ENCODE measurements at places on chromosomes 11 and 22.

GRCh38 chr11:110095554-110095953 is 2.4 kb downstream of the ZC3H12C start:
- no peak for DNase-seq

GRCh38 chr11:115941481-115941993 is 437.3 kb upstream of the CADM1 start:
- DNase-seq = peak; percentile 4

GRCh38 chr22:20052309-20053259 is 27.5 kb upstream of the DGCR8 start:
- no peak for DNase-seq

GRCh38 chr22:36853407-36854099 is 7.3 kb upstream of the NCF4 start:
- DNase-seq = peak; percentile 85

GRCh38 chr11:113505541-113506375 is 30.6 kb upstream of the DRD2 start:
- DNase-seq = no peak

GRCh38 chr11:18012122-18012905 is 533 bp downstream of the SERGEF start:
- DNase-seq = no peak

DNA sequence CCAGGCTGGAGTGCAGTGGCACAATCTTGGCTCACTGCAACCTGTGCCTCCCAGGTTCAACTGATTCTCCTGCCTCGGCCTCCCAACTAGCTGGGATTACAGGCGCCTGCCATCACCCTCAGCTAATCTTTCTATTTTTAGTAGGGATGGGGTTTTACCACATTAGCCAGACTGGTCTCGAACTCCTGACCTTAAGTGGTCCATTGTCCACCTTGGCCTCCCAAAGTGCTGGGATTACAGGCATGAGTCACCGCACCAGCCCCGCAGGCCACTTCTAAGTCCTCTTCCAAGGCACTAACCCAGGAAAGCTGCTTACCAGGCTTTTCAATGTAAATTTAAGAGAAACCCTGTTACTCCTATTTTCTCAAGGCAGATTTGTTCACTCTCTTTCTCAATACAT is 50.4 kb downstream of the DENND5A start:
- DNase-seq = no peak

DNA sequence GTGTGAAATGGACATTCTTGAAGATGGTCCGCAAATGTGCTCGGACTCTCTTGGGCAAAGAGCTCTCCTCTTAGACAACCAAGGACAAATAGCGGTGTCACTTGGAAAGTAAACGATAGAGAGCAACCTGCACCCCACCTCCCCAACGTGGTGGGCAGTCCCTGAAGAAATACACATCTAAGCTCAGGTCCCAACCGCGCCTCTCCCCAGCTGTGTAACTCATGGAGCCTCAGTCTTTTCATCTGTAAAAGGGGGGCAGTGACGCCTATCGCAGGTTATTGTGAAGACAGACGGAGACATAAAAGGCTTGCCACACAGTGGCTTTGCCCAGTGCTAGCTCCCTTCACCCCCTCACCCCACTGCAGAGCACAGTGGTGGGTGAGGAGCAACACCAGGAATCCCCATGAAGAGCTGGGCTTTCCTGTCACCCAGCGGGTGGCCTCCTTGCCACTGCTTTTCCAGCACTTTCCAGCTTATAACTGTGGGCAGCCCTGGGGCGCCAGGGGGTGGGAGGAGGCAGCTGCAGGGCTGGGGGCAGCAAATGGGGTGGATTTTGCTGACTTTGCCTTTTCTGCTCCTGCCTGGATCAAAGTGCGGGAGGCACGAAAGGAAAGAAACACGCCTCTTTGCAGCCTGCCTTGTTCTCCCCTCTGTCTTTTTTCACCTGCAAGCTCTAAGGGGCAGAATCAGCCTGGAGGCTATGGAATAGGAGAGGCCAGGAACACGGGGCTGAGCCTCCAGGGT is 73.7 kb upstream of the TSPAN18 start:
- DNase-seq = no peak

DNA sequence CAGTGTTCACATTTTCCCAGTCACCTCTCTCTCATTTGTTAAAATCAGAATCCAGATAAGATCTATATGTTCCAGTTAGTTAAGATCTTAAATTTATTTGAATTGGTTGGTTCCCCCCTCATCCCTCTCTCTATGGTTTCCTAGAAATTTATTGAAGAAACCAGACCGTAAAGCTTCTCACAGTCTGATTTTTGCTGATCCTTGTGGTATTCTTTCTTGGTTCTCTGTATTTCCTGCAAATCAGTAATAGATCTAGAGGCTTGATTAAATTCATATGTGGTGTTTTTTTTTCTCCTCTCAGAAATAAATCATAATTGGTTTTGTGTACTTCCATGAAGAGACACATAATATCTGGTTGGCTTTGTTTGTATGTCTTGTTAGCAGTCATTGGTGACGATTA is 147.5 kb downstream of the TMEM135 start:
- no peak for DNase-seq

- no peak for DNase-seq
Observed at GRCh38 chr11:2452321-2453012, 7.7 kb downstream of the KCNQ1 start.

- DNase-seq = no peak
Observed at GRCh38 chr11:129992161-129992944, 10.3 kb downstream of the PRDM10 start.

DNA sequence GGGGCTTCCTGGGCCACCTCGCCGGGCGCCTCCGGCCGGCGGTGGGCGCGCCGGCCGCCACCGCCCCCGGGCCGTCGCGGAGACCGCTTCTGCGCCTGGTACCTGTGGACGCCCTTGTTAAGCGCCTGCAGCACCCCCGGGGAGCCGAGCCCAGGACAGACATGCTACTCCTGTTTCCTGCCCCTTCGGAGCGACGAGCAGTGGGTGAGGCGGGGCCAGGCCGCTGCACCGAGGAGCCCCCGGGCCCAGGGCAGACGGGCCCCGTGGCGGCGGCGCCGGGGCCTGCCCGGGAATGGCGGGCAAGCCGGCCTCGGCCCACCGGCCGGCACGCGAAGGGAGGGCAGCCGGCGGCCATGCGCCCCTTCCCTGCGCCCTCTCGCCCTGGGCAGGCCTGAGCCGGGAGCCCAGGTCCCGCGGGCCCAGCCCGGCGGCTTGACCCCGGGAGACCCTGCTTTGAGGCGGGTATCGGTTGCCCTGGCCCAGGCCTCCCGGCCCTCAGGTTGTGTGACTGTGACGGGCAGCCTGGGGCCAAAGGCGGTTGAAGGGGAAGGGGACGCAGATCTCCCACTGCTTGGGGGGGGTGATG is 789 bp upstream of the KDM2A start:
- DNase-seq = peak; percentile 41

DNA sequence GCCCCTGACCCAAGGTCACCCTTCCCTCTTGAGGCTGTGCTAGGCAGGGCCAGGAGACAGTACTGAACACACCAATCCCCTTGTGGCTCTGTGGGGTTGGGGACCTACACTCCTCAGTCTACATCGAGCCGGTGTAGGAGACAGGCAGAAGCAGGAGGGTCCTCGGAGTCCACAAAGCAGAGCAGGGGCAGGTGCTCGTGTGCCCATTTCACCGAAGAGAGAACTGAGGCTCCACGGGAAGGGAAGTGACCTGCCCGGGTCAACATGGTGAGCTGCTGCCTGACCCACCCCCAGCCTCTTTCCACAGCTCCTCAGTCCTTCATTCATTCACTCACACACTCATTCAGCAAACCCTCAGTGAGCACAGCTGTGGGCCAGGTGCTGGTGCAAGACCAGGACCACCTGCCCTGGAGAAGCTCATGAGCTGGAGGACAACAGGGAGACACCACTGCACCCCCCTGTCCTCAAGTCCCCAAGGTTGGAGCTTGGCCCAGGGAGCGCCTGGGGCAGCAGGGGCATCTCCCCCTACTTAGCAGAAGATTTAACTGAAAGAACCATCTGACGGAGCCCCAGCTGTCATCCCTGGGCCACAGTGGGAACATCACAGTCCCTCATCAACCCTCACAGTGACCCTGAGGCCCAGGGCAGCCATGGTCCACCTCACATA is 127.3 kb downstream of the MED15 start:
- no peak for DNase-seq

DNA sequence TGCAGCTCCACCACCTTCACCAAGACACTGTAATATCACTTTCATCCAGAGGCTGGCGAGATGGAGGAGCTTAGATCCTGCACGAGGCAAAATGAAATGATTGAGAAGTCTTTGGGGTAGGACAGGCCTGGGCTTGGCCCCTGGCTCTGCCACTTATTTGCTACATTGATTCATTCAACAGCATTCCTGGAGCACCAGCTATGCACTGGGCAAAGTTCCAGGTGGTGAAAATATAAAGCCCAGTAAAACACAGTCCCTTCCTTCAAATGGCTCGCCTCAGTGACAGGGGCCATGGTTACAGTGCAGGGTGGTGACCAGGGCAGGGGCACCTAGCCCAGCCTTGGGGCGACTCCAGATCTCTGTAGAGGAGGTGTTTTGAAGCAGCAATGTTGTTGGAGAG is 19.7 kb downstream of the ALX4 start:
- no peak for DNase-seq
